Astrocyte (in vitro differentiated cells and primary cell): ENCODE measurements at places on chromosomes 6 and 20.
A peak's percentile ranks its signal among the peaks of the same experiment; 100 is the strongest.

GRCh38 chr20:58709013-58709702, 16.6 kb downstream of the NPEPL1 start:
- no peak for DNase-seq

- no peak for DNase-seq
Observed at GRCh38 chr6:102051001-102051400, 657.5 kb downstream of the GRIK2 start.

DNA sequence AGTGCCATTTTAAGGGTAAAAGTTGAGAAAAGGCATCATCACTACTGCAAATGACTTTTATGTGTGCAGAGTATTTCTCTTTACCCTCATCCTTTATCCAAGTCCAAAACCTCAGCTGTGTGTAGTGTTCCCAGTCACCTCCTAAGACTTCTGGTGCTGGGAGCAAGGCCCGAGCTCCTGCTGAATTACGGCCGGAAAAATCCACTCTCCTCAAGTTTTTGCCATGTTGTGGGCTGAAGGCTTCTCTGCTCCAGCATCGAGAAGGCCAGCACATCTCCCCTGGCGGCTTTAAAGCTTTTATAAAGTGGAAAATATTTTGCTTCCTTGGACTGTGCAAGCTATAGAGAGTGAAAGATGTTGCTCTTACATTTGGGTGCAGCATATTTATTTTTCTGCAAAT, 153.2 kb upstream of the THBS2 start:
- DNase-seq: no peak

DNA sequence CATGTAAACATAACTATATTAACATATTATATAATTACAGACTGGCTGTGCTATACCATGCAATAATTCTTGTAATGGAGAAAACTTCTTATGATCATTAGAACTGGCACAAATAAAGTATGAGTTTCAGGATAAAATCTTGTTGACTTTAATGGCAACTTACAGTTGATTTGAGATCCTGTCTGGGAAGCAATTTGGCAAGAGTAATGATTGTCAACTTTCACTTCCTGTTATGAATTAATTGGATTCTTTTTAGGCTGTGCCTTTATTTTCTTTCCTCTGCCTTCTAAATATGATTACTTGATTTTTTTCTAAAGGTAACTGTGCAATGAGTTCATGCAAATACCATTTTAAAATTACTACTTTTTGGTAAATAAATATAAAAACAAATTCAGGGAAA, 158.1 kb upstream of the B3GAT2 start:
- no peak for DNase-seq

DNA sequence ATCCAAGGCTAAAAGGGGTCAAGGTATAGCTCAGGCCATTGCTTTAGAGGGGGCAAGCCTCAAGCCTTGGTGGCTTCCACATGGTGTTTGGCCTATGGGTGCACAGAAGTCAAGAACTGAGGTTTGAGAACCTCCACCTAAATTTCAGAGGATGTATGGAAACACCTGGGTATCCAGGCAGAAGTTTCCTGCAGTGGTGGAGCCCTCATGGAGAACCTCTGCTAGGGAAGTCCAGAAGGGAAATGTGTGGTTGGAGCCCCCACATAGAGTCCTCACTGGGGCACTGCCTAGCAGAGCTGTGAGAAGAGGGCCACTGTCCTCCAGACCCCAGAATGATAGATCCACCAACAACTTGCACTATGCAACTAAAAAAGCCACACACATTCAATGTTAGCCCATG, 678.7 kb upstream of the ADGRB3 start:
- DNase-seq: no peak

GRCh38 chr6:10151144-10151915, 263.5 kb downstream of the TFAP2A start:
- DNase-seq: peak; percentile 30

DNA sequence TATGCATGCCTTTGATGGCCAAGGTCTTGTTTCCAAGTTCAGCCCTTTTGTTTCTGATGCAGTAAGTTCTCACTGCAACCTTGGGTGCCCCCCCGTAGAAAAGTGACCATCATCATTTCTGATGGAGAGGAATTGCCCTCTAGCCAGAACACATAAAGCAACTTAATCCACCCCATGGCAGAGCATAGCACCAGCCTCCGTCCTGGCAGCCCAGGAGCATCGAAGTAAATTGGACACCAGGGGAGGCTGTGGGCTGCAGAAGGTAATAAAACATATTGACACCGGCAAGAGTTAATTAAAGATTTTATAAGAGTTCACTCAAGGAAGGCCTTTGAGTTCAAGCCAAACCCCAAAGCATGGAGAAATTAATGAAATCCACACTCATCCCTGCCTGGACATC, 39.2 kb upstream of the CST7 start:
- no peak for DNase-seq

GRCh38 chr6:148455225-148455624, 112.6 kb downstream of the SASH1 start:
- peak; percentile 83 for DNase-seq

DNA sequence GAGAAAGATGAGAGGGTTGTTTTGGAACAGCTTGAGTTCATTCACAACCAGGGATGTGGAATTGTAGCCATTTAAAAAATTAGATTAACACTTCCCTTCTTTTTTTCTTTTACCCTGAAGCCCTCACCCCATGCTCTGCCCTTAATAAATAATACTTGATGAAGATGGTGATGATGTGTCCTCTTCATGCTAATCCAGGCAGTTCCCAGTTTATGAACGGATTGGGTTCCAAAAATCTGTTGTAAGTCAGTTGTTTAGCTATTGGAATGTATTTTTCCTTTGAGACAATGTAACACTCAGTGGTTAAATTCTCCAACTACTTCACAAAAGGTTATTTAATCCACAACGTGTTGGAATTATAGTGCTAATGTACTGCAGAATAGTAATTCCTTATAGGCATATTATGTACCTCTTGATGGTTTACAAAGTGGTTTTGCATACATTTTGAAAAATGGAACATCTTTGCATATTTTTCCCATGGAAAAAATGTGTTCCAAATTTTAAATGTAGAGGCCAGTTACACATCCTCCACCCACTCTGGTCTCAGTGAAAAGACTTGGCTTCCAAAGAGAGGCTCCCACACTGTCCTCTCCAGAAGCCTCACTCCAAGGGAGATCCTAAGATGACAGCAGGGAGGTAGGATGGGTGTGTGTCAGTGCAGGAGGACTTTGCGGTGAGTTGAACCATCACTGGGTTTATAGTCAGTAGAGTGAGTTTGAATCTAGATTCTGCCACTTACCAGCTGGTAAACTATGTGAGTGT, 45.8 kb upstream of the CEP162 start:
- DNase-seq: no peak

- peak; percentile 41 for DNase-seq
Observed at GRCh38 chr6:87029711-87030314, 65.1 kb downstream of the CGA start.

GRCh38 chr6:108555399-108556052, 5.2 kb upstream of the FOXO3 start:
- DNase-seq: no peak

DNA sequence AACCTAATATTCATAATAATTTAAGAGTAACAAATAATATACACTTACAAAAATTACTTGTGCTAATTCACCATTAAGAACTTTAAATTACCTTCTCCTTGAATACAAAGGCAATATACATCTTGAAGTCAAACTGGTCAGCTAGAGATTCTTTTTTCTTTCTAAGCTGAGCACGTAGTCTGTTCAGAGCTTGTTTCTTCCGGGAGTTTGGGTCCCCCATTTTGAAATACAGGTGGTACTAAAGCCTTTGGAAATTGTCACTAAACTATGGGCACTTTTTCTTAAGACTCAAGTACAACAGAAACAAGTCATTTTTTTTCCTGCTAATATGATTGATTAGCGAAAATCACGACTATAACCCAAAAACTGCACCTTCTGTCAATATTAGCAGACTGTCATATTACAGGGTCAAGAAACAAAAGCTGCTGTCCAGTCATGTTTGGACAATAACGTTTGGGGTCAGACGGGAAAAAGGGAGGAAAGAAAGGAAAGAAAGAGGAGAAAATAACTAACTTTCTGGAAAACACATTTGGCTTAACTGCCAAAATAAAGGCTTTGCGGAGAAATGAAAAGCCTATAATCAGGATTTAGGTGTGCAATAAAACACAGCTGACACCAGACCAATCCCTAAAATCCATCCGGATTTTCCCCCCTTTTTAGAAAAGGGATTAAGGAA, 367 bp downstream of the C6orf62 start:
- no peak for DNase-seq

GRCh38 chr6:142857796-142858555, 87.0 kb downstream of the HIVEP2 start:
- no peak for DNase-seq

- no peak for DNase-seq
Observed at GRCh38 chr20:63129991-63130657, 85.8 kb downstream of the YTHDF1 start.

- DNase-seq: no peak
Observed at GRCh38 chr20:32626859-32627636, 41.9 kb upstream of the NOL4L start.

GRCh38 chr6:6721606-6722005, 133.1 kb downstream of the LY86 start:
- no peak for DNase-seq

DNA sequence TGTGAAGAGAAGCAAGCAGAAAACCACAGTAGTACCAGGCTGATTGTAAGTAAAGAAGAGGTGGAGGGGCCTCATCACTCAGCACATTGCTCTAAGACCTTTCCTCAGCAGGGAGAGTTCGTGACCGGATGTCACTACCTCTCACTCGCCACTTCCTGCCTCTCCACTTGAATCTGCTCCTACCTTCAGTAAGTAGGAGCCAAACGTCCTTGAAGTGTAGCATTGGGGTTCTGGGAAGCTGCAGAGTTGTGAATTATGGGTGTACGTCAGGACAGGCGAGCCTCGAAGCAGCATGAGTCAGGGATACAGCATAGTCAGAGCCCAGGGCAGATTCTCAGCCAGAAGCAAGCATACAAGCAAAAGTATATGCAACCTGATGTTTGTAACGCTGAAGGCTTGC, 224.9 kb downstream of the PHACTR1 start:
- DNase-seq: peak; percentile 10

- DNase-seq: peak; percentile 75
Observed at GRCh38 chr20:59074456-59074855, 31.9 kb upstream of the PRELID3B start.

- no peak for DNase-seq
Observed at GRCh38 chr6:100731411-100731810, 149.7 kb downstream of the ASCC3 start.

DNA sequence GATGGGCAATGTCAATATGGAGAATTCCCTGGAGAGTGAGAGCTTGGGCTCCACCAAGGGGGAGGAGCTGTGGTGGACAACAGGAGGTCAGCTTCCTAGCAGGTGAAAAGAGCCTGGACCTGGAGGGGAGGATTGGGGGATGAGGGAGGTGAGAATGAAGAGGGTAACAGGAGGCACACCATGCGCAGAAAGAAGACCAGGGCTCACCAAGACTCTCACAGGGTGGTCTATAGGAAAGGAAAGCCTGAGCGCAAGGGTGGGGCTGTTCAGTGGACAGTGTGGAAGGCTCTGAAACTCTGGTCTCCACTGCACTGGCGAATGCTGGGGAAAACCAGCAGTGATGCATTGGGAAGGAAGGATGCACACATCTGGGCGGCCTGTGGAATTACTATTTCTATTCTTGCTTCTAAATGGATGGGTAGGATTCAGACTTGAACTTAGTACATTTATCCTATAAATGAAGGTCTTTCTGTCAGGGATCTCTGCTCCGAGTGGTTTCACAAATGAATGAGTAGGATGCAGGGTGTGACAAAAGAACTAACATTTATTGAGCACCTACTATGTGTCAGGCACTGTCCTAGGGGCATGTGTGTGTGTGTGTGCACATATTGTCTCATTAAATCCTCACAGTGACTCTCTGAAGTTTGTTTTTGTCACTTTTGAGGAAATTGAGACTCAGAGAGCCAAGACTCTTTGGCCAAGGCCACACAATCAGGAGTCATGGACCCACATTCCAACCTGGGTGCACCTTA, 152.7 kb downstream of the CD83 start:
- no peak for DNase-seq

DNA sequence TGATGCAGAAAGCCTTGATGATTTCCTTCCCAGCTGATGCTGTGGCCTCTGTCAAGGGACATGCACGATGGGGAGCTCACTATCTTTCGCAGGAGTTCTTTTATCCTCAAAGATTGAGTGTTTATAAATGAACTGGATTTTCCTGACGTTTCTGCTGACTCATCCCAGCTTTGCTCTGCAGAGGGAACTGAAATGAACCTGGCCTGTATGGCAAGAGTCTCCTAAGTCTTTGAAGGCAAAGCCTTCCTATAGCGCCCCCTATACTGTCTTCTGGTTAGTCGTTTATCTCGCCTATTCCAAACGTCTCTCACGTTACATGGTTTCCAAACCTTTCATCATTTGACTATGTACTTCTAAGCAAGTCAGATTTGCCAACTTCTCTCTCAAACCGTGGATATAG, 565.3 kb downstream of the KIF16B start:
- DNase-seq: no peak

- DNase-seq: no peak
Observed at GRCh38 chr6:13355999-13356785, 27.9 kb upstream of the TBC1D7 start.

- DNase-seq: no peak
Observed at GRCh38 chr6:2118136-2118535, 127.3 kb downstream of the GMDS start.

- DNase-seq: peak; percentile 14
Observed at GRCh38 chr6:1930356-1930755, 315.0 kb downstream of the GMDS start.

DNA sequence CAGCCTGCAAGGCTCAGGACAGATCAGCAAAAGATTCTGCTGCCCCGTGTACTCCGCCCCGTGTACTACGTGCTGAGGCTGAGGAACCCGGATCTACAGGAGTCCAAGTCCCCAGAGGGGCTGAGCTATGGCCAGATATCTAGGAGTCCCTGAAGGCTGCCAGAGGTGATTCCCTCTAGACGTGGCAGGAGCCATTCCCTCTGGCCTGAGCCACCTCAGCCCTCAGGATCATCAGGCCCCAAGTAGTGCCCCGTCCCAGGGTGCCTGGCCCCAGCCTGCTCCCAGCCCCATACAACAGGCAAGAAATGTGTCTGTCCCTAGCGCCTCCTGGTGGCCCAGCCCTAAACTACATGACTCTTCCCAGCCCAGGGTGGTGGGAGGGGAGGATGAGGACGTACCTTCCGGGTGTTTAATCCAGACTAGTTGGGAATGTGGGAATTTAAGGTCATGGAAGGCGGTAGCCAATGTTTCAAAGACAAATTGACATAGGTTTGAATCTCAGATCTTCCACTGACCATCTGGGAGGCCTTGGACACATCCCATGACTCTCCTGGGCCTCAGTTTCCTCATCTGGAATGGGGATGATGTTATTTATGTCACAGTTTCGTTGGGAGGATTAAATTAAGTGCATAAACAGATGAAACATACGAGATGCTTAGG, 49.4 kb upstream of the PTPN1 start:
- peak; percentile 29 for DNase-seq

DNA sequence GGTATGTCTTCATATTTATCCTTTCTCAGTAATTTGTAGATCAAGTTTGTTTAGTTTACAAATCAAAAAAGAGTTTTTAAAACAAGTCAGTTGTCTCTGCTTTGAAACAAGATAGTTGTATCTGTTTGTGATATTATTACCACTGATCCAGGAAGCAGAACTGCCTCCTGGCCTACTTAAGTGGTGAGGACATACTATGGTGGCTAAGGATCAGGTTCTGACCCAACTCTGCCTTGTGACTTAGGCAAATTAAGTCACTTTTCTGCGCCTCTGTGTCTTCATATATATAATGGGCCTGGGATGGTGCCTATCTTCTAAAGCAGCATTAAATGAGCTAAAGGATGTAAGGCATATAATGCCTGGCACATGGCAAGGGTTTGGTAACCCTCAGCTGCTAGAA, 8.7 kb downstream of the ANKS1A start:
- DNase-seq: no peak

GRCh38 chr6:123636782-123637181, at the start of gene TRDN:
Gene TRDN, minus strand, starts transcription at chr6:123636950. Its CDS starts 175 bp downstream, at chr6:123636775.
- no peak for DNase-seq
